ENCODE measurements at places on chromosomes 11 and 22.

- DNase-seq = no peak
Measured at GRCh38 chr11:111209543-111210355, 35.8 kb upstream of the POU2AF2 start.

DNA sequence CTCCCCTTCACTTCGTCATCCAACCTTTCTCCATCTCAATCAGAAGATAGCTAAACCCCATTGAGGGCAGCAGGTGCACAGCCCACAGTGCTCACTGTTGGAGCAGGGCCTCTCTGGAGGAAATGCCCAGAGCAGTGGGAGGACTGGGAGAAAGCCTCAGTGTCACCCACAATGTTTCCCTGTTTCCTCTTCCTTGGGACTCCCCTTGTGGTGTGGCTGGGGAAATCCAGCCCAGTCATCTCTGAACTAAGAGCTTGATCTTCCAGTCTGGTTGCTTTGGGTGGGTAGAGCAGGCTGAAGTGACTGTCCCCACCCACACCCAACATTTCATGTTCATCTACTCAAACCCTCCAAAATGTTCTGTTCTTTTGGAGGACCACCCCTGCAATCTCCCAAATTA lies 29.8 kb upstream of the EED start:
- DNase-seq = no peak

DNA sequence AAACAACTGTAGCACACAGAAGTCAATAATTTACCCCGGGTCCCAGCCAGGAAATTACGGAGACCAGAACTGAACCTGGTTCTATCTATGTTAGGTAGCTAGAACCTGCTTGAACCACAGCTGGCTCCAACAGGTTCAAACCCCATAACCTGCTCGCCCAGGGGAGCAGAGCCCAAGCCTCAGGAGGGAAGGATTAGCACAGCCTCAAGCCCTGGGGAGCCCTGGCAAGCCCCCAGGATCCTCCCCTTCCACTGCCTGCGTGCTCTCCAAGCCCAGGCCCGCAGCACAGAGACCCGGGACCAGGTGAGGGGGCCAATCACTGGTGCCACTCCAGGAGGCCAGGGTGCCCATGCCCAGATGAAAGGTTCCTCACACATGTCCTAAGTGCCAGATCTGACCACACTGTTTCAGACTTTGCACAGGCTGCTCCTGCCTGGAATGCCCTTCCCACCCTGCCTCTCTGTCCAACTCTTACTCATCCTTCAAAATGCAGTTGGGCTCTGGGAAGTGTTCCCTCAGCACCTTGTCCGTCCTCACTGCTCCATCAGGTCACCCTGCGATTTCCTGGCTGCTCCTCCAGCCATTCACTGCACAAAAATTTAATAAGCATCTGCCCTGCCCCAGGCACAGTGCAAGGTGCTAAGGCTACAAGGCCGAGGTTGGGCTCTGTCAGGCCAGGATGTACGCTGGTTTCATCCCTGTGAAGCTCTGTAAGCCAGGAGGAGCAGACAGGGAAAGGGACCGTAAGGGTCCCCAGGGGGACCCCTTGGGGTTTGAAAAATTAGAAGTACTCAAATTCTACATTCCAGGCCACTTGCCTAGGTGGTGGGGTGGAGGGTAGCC lies 32.2 kb downstream of the ARRB1 start:
- no peak for DNase-seq

GRCh38 chr22:50523806-50524675 lies 1.4 kb downstream of the SCO2 start:
- DNase-seq = no peak

GRCh38 chr11:27085111-27085510 lies 44.5 kb downstream of the BBOX1 start:
- DNase-seq = no peak

DNA sequence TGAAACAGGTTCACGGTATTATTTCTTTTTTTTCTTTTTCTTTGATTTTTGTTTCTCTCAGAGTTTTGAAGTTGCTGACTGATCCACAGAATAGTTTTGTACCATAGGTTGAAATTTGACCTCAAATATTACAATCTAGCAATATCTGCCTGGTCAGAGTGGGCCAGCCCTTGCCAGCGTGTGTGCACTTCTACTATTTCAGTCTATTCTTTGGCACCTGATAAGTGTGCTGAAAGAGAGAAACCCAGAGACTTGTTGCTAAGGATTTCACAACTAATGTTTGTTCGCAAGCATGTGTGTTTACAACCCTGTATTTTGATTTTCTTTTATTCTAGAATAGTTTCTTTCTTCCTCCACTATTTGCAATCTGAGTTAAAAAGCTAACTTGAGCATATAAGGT lies 1125.2 kb upstream of the CNTN5 start:
- no peak for DNase-seq

GRCh38 chr22:47001288-47001687 lies 238.8 kb downstream of the TBC1D22A start:
- no peak for DNase-seq

- DNase-seq = no peak
Measured at GRCh38 chr11:47185305-47186075, 744 bp downstream of the PACSIN3 start.

GRCh38 chr11:21630934-21631478 lies 561.9 kb upstream of the ANO5 start:
- DNase-seq = no peak

GRCh38 chr11:57597916-57598830 lies 688 bp downstream of the SERPING1 start:
- DNase-seq = no peak

GRCh38 chr11:65309006-65309405 lies 5.7 kb upstream of the CDC42EP2 start:
- DNase-seq = no peak

DNA sequence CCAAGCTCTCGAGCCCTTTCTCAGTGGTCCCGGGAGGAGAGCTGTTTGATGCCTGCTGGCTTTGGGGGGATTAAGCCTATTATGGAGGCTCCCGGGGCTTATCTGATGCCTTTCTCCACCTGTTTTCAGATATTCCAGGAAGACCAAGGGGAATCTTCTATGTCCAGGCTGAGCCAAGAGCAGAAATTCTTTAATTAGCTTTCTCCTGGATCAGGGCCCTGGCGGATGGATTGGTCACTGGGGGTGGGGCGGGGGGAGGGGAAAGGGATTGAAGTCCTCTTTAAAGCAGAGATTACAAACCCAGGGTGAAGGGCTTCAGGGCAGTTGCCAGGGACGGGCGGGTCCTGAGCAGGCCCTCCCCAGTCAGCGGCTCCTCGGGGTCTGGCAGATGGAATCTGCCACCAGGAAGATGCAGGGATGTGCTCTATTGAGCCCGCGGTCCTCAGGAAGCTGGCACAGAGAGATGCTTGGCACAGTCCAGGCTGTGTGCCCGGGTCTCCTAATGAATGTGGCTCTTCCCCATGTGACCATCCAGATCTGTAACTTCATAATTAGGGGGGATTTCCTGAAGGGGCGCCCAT lies 33.6 kb downstream of the MACROD1 start:
- no peak for DNase-seq

- DNase-seq = no peak
Measured at GRCh38 chr11:77801477-77801876, 19.0 kb downstream of the RSF1 start.

GRCh38 chr11:127136438-127136837 lies 135.9 kb upstream of the KIRREL3 start:
- DNase-seq = no peak

DNA sequence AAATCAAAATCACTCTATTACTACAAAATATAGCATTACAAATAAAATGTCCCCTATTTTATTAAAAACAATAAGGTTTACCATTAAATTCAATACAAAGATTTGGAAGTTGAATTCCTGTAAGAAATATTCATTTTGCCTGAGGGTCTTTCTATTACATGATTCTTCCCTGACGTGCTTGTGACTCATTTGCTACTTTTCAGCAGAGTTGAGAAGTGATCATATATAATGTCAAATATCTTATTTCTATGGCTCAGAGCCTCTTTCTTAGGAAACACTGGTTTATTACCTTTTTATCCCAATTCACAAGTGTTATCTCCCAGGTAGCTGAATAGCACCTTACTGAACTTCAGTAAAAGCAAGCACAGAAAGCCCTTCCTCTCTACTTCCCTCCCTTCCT lies 65.2 kb upstream of the CNTN5 start:
- no peak for DNase-seq

- no peak for DNase-seq
Measured at GRCh38 chr11:97544431-97544830, 1154.6 kb downstream of the JRKL start.

- DNase-seq = peak; percentile 52
Measured at GRCh38 chr11:105673089-105673488, 63.2 kb downstream of the GRIA4 start.

GRCh38 chr22:20395181-20395906 lies 1.4 kb downstream of the ZNF74 start:
- no peak for DNase-seq

- DNase-seq = no peak
Measured at GRCh38 chr11:1570531-1570895, 1.6 kb downstream of the DUSP8 start.

DNA sequence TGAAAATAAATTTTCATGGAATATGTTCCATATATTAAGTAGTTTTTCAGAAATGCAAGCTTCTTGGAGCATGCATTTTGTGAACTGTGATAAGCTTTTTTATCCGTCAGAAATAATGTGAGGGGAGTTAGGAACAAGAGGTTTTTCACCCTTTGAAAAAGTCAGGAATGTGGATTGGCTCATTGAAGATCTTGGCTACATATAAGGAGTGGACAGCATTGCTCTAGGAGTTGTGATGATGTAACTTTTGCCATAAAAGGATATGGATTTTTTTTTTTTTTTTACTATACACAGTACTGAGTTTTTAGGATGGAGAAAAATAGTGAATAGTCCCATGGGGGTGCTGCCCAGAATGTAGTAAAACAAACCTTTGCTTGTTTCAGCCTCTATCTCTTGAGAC lies 180.2 kb downstream of the NAV2 start:
- no peak for DNase-seq
